ENCODE measurements at places on chromosomes 7 and 10.

GRCh38 chr7:55296070-55296469 is 69.1 kb upstream of the LANCL2 start:
- no peak for DNase-seq

GRCh38 chr10:120810298-120810697 is 40.9 kb upstream of the WDR11 start:
- no peak for DNase-seq

- no peak for DNase-seq
Observed at GRCh38 chr10:71001470-71001869, 113.1 kb upstream of the PCBD1 start.

- DNase-seq, result no peak
Observed at GRCh38 chr10:95785317-95785716, 29.4 kb downstream of the ENTPD1 start.

- no peak for DNase-seq
Observed at GRCh38 chr7:71636329-71636728, 504.4 kb downstream of the GALNT17 start.

DNA sequence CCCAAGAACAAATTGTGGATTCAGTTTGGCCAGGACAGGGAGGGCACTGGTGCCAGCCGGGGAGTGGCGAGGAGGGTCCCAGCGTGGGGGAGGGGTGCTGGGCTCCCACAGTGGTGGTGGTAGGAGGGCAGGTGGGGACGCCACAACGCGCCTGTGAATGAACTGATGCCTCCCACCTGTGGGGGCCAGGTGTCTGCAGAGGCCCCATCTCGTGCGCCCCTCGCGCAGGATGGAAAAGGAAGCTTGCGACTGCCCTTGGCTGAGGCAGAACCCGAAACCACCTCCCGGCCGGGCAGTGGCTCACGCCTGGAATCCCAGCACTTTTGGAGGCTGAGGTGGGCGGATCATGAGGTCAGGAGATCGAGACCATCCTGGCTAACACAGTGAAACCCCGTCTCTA is 72.0 kb downstream of the MICALL2 start:
- no peak for DNase-seq

- DNase-seq, result no peak
Observed at GRCh38 chr7:64999165-65000004, 7.1 kb downstream of the ERV3-1 start.

DNA sequence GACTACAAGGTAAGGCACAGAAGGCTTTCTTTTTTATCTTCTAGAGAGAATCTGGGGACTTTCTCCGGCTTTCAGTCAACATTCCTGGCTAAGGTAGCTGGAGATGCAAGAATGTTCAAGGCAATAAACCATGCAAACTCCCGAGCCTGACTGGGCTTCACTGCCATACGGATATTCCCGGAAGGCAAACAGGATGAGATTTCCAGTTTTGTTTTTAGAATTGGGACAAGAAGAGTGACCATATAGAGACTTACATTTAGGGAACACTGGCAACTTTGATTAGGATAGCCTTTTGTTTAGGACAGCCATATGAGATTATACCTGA is 269 bp downstream of the CALD1 start:
- DNase-seq, result no peak

GRCh38 chr10:64863836-64864235 is 1342.6 kb downstream of the REEP3 start:
- DNase-seq, result no peak

DNA sequence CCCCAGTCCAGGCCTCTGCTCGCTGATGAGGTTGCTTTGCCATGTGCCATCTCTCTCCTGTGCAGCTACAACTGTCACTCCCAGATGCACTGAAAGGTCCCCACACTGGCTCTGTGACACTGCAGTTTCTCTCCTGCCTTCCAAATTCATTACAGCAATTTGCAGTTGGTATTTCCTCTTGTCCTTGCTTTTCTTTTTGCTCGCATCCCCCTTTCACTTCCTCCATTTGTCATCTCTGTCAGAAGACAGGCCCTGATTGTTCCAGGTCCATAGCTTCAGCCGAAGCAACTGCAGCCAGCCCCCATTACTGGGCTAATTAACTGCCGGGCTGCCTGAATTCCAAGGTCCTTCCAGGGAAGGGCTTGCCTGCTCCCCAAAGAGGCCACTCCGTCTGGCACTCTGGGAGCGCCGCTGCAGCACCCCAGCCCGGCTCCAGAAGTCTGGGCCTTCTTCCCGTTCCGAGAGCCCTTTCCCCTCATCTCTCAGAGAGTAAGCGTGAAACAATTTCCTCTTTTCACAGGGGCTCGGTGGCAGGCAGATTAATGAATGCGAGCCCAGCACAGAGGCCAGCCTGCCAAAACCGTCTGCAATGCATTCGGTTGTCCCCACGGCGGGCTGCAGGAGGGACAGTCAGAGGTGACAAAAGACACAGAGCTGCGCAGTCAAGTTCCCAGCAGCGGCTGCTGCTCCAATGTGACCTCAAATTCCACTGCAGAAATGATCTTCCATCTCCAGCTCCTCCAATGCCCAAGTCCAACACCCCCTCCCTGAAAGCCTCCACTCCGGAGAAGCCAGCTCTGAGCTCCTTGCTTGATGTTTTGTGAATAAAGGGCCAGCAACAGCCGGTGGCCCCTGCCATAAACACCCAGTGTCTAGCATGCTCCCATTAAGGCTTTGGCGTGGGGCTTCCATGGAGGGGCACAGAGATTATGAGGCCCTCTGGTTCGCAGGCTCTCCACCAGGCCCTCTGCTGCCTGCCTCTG is 279.4 kb upstream of the HABP2 start:
- no peak for DNase-seq

DNA sequence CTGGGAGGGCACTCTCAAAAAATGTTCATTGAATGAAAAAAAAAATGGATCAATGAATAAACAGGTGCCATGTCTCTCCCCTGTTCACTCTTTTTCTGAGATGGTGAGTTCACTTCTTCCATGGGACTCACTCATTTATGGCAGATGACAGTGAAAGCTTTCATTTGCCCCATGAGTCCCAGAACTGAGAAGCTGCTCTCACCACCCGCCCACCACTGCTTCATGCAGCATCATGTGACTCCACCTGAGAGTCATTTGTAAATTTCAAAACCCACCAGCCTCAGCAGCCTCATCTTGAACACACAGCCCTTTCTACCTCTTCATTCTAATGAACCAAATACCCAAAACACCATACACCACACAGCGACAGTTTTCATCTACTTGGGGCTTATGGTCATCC is 64.9 kb downstream of the SCRN1 start:
- DNase-seq, result no peak

GRCh38 chr7:12494687-12495024 is 75.9 kb upstream of the SCIN start:
- no peak for DNase-seq

DNA sequence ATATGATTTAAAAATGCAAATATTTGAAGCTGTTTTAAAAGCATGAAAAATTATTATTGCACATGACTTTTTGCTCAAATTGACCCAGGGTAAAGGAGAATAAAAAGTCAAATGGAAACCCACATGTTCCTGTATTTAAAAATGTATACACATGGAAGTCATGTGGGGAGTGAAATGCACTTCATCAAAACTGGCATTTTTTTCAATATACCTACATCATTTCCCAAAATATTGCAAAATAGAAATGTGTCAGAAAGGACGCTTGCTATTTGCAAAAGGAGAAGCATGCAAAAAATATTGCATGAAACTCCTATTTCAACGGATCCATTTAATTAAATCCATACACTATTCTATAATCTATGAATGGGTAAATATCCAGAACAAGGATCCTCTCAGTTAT is 117.0 kb downstream of the POU6F2 start:
- no peak for DNase-seq

GRCh38 chr7:36653008-36653662 is 71.2 kb downstream of the AOAH start:
- no peak for DNase-seq

GRCh38 chr10:96960872-96961271 is 128.8 kb downstream of the LCOR start:
- DNase-seq, result no peak

- DNase-seq, result no peak
Observed at GRCh38 chr10:69549959-69550358, 23.3 kb downstream of the NEUROG3 start.

DNA sequence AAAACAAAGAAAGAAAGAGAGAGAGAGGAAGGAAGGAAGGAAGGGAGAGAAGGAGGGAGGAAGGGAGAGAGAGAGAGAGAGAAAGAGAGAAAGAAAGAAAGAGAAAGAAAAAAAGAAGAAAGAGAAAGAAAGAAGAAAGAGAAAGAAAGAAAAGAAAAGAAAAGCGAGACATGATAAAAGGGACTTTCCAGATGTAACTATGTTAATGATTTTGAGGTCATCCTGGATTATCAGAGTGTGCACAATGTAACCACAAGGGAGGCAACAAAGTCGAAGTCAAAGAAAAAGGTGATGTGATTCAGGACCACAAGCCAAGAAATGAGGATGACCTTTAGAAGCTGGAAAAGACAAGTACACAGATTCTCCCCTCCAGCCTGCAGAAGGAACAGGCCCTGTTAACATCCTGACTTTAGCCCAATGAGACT is 48.9 kb upstream of the PAX2 start:
- no peak for DNase-seq

DNA sequence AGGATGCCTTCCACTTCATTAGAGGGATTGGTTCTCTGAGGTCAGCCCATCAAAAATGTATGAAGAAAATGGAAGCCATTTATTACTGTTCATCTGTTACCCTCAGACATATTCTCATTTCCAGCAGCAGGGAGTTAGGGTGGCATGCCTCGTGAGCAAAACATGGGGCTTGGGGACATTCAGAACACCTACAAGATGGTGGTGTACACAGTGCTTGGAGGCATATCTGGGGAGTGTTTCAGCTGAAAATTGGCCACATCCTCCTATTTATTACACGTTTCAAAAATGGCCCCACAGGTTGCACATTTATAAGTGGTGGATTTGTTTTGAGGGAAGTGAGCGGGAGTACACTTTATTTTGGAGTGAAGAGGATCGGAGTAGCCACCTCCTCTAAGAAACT is 93.4 kb downstream of the SPAG6 start:
- DNase-seq, result no peak

- no peak for DNase-seq
Observed at GRCh38 chr7:127396184-127396583, 3.7 kb upstream of the ZNF800 start.

GRCh38 chr7:107694386-107694785 is 33.8 kb downstream of the SLC26A4 start:
- DNase-seq, result no peak

DNA sequence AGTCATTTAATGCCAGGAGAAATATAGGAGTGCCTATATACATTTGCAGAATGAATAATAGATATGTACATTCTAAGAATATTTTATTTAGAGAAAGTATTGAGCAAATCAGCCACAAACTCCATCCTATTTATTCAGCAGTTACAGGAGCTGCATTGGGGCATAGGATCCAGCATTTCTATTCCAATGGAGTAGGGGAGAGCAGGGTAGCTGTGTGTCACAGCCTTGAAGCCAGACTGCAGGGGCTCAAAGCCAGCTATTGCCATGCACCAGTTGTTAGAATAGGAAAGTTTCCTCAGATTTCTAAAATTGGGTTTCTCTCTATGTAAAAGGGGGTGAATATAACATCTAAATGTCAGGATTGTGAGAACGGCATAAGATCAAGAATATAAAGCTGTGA is 116.8 kb upstream of the MYO3A start:
- no peak for DNase-seq

DNA sequence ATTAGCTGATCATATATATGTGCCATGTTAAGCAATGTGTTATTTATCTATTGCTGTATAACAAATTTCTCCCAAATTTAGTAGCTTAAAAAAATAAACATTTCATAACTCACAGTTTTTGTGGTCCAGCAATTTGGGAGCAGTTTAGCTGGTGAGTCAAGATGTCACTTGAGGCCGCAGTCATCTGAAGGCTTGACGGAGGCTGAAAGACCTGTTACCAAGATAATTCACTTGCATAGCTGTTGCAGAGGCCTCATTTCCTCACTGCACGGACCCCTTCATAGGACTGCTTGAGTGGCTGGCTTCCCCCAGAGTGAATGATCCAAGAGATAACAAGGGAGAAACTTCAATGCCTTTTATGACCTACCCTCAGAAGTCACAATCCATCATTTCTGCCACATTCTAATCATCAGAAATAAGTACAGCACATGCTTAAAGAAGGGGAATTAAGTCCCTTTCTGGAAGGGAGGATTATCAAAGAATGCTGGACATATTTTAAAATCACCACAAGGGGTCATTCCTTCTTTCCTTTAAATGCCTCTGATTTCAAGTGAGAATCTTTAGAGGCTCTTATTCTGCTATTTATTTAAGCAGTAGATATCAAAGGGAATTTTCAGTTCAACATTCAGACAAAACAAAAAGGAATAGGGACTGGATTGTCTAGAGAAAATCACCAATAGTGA is 10.5 kb upstream of the SRPK2 start:
- DNase-seq, result no peak

GRCh38 chr10:5135581-5135980 is 41.4 kb downstream of the AKR1C3 start:
- no peak for DNase-seq

DNA sequence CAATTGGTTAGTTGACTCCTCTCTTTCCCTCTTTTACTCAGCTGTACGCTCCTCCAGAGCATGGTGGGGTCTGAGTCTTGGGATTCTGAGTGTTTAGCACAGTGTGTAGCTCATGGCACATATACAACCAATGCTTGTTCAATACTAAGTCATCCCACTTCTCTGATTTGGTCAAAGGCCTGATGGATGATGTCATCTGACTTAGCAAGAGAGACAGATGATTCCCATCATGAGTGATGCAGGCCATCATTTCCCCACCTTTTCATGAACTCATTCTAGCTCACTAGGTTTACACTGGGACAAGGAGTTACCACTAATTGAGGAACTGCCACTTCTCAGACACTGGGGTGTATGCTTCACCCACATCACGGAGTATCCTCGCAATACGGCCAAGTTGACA is 3.8 kb downstream of the ICA1 start:
- DNase-seq, result no peak

- no peak for DNase-seq
Observed at GRCh38 chr7:32150589-32150988, 80.4 kb upstream of the PDE1C start.

GRCh38 chr10:79335094-79335469 is 12.2 kb upstream of the PPIF start:
- DNase-seq, result no peak

DNA sequence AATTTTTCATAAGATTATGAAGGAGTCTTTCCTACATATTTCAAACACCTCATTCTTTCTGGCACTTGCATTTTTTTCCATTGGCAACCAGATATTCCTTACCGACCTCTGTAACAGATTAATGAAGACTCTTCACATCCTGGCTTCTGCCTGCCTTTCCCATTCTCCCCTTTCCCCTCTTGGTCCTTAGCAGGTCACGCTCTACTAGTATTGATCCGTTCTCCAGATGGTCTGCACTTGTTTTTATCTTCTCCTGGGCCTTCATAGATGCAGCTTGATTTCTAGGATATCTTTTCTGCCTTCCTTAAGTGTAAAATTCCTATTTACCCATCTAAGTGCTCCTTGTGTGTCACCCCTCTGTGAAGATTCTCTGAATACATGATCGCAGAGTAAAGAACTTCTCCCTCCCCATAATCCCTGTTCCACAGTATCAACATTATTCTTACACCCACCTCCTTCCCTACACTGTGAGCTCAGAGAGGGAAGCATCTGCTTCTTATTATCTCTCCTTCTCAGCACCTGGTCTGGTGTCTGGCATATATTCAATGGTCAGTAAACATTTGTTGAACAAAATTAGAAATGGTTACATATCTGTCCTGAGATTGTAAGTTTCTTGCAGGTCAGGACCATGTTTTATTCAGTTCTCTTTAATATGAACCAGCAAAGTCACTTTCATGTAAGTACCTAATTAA is 654.2 kb downstream of the REEP3 start:
- no peak for DNase-seq
